LNCaP clone FGC (cell line): ENCODE measurements at places on chromosomes 5 and 9.

DNA sequence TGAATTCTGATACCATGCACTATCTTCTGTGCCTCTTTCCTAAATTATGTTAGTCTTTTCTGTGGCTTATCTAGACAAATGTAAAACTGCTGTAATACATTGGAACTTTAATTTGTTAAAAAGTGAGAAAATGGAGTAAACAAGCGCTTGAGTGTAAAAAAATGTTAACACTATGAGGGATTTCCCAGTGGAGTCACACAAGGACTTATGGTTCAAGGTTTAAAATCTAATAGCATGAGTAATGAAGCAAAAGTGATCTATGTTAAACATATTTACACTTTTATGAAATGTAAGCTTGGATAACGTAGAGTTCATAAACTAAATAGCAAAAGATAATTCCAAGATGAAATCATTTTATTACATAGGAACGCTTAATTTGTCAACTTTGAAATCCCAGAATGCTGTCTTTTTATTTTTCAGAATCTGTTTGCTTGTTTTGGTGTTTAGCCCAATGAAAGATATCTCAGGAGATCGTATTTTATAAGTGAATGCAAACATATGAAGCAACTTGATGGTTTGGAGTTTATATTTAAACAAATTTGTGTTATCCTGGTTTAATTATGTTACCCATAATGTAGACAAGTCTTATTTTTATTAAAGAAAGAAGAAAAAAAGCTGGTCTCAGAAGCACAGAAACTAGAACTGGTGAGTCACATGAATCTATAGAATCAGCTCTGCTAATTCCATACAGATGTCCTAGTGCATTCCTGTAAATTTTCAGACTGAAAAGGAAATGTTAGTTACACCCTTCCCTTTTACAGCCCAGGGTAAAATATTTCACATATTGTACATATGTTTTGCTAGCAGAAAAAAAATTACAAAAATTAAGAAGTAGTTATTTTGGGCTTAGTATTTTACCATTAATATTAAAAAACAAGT is 34.2 kb upstream of the FBN2 start:
- DNase-seq = no peak

DNA sequence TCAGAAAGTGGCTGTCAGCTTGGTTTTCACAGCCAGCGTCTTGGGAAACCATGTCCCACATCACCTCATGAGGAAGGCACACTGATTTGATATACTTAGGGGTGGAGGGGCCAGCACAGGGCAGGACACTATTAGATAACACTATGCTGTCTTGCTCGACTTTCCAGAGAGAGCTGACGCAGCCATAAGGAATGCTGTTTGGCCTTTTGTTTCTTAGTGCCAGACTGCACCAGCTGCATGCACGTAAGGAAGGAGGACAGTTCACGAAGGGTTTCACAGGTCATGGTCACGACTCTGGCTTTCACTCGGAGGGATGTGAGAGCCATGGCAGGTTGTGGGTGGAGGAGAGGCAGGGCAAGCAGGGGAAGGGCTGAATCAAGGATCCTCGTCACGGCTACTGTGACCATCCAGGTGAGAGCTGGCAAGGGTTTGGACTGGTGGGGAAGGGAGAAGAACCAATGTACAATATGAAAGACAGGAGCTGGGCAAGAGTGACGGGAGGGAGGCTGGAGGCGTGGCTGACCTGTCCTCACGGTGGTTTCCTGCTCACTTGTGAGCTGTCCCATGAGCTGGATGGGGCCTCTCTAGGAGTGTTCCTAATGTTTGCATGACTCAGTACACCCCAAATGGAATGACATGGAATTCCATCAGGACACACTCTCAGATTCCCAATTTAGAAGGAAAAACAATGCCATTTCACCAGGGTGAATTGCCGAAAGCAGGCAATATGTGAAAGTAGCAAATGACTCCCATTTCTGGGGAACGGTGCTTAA is 61.7 kb downstream of the OTULIN start:
- no peak for DNase-seq

- no peak for DNase-seq
Observed at GRCh38 chr5:124626053-124626452, 120.4 kb downstream of the ZNF608 start.

DNA sequence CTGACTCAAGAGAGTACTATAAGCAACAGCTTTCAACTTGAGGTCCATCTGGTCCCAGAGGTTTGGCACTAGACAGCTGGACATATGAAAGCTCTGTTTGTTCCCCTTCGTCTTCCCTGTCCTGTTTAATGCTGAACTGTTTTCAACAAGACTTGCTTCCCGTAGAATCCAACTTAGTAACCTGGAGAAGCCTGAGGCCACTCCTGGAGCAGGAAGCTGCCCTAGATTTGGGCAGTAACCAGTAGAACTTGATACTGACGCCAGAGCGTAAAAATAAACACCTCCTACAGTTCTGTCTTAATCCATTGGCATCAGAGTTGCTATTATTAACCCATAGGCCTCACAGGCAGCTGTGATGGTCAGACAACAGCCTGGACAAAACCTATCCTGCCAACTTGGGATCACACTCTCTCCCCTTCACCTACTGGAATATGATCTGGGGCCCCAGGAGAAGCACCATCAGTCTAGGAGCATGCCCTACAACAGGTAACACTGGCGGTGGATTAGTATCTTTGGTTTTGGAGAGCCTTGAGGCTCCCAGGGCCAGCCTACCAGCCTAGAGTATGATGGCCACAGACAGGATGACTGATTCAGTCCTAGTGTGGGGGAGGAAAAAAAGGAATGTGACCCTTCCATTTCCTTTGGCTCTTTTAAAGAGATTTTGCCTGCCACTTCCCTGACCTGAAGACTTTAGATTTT is 29.2 kb downstream of the RUSC2 start:
- DNase-seq = peak; percentile 72

- DNase-seq = no peak
Observed at GRCh38 chr5:39249069-39249468, 29.7 kb upstream of the FYB1 start.

GRCh38 chr9:92738661-92739081 is 26.0 kb downstream of the BICD2 start:
- DNase-seq = peak; percentile 61

GRCh38 chr5:33423018-33423630 is 17.6 kb upstream of the TARS1 start:
- no peak for DNase-seq

DNA sequence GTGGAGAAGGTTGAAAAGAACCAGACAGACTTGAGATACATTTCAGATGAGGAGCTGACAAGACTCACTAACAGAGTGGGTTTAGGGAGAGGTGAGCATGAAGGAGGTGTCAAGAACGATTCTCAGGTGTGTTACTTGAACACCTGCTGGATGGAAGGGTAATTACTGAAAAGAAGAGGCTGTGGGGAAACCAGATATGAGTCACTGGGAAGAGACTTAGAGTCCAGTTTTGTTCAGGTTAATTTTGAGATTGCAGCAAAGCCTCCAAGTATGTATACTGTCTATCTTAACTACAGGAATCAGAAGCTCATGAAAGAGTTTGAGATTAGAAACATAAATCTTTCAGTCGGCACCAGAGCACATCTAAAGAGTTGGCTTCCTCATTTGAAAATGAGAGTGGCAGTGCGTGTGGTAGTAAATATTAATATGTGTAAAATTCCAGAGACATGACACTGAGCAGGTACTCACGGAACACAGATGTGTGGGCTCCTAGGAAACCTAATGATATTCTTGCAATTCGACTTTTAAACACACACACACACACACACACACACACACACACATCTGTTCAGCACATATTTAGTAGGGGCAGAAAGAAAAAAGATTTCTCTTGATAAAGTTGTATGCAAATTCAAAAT is 197.1 kb downstream of the CDH18 start:
- DNase-seq = no peak

DNA sequence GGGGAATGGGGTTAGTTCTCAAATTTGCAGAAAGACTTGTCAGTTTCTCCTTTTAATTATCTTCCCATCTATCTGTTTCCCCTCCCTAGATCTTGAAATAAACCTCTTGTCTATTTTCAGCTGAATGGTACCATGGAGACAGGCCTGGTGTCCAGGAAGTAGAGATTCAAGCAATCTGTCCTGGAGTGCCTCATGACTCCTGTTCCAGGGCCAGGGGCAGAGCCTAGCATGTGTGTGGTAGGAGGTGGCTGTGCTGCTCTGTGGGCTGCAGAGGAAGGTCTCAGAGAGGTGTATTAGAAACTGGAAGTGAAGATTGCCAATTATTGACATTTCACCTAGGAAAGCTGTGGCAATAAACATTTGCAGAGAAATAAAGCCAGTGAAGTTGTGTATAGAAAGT is 175.8 kb upstream of the ATP10B start:
- DNase-seq = no peak

DNA sequence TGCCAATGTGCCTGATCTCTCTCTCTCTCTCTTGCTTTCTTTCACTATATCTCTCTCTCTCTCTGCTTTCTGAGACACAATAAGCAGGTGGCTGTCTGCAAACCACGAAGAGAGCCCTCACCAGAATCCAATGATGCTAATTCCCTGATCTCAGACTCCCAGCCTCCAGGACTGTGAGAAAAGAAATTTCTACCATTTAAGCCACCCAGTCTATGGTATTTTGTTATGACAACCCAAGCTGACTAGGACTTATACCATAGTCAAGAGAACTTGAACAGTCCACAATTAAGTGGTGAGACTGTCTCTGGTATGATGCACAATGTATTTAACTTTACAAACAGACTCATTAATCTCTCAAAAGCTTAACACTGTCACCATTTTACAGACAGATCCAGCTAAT is 67.0 kb downstream of the NFIB start:
- no peak for DNase-seq

- no peak for DNase-seq
Observed at GRCh38 chr5:177036443-177036842, 13.9 kb downstream of the ZNF346 start.

DNA sequence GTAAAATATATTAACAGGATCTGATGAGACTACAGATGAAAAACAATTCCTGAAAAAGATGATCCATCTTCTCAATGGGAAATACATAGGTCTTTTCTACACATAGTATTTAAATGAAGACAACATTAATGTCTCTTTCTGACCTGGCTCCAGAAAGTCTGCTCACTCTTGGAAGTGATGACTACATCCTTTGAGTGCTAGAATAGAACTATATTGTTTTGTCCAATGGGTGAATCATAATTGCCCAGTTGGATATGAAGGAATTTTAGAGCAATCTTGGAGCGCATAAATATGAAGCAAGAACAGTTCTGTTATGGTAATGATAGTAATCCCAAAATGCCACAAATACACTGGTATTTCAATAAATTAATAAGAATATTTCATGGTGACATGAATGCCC is 322.1 kb downstream of the DEPDC1B start:
- DNase-seq = no peak

- DNase-seq = no peak
Observed at GRCh38 chr5:111556501-111556900, 44.2 kb upstream of the STARD4 start.

GRCh38 chr5:33270671-33271070 is 170.1 kb upstream of the TARS1 start:
- DNase-seq = no peak

GRCh38 chr9:95634536-95634935 is 117.8 kb upstream of the PTCH1 start:
- no peak for DNase-seq

GRCh38 chr5:2239201-2239910 is 356.6 kb upstream of the IRX4 start:
- DNase-seq = no peak

DNA sequence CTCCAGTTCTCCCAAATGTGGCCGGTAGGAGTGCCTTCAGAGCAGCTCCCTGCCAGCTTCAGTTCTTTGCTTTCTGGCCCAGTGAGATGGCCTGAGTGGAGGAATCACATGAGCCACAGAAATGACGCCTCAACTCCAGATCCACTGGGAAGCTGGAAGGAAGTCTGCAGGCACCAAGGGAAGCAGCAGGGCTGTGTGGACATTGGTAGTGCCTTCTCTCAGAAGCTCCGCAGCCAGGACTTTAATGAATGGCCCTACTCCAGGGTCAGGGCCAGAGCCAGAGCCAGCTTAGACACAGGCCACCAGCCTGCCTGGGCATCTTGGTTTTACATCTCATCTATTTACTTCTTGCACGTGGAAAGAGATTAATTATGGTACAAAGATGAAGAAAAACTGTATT is 12.0 kb upstream of the PSMB7 start:
- DNase-seq = no peak

- no peak for DNase-seq
Observed at GRCh38 chr5:6029811-6030271, 348.5 kb downstream of the MED10 start.

DNA sequence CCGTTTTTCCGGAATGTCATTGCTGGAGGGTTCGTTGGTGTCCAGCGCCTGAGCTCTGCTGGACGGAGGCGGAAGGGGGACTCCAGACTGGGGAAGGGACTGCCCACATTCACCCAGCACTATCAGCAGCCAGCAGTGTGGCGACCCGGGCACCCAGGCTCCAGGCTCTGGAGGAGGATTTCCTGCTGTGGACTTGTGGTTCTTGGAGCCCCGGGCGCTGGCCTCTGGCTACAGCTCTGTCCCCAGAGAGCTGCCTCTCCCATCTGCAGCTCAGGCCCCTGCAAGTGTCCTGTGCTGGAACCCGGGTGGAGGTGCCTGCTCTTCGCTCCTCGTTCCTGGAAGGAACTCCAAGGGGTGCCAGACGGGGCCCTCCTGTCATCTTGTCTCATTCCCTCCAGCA is 152.6 kb downstream of the RGS3 start:
- no peak for DNase-seq

DNA sequence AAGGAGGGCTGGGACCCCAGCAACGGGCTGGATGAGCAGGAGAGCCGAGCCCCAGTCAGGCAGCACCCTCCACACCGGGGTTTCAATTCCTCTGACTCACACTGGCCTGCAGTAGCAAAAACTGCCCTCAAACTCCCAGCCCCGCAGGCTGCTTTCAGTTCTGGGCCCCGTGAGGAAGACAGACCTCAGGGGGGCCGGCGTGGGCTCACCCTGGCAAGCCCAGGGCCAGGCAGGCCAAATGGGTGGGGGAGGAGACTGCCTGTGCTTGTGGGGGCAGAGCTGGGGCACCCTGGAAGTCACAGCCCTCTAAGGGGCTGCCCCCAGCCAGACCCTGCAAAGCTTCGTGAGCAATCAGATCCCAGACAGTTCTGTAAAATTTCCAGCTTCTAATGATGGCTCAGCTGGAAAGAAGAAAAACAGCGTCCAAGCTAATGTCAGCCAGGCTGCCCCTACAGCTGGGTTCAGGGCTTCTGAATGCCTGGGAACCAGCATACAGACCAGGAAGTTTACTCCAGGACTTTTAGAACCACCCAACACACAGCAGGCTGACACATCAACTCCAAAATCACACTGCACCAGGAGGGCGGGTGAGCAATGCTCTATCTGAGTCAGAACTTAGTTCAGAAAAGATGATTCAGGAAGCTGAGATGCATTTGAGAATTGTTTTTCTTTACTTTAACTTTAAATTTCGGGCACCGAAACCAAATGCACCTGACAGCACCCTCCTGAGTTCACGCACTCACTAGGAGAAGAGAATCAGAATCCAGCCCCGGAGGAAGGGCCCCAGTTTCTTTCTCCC is 34.7 kb downstream of the LPCAT1 start:
- no peak for DNase-seq

GRCh38 chr5:176427971-176428370 is 11.6 kb upstream of the CLTB start:
- no peak for DNase-seq

DNA sequence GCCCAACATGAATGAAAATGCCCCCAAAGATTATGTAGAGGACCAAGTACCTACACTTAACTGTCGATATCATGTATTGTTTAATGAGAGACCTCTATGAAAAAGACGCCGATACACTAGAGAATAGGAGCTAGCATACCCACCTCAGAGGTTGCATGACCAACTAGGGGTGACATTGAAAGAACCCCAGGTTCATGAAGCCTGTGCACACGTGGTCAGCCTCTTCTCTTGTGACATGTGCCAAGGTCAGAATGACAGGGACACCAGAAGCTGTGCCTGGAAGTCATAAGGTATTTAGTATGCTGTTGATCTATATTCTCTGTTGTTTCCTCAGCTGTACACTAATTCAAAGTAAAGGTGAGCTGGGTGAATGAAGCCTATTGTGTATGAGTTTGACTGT is 1594.1 kb downstream of the EFNA5 start:
- DNase-seq = no peak
